ENCODE measurements at places on chromosomes 6 and 20.

GRCh38 chr20:24761220-24762065, 187.6 kb upstream of the CST7 start:
- no peak for DNase-seq

DNA sequence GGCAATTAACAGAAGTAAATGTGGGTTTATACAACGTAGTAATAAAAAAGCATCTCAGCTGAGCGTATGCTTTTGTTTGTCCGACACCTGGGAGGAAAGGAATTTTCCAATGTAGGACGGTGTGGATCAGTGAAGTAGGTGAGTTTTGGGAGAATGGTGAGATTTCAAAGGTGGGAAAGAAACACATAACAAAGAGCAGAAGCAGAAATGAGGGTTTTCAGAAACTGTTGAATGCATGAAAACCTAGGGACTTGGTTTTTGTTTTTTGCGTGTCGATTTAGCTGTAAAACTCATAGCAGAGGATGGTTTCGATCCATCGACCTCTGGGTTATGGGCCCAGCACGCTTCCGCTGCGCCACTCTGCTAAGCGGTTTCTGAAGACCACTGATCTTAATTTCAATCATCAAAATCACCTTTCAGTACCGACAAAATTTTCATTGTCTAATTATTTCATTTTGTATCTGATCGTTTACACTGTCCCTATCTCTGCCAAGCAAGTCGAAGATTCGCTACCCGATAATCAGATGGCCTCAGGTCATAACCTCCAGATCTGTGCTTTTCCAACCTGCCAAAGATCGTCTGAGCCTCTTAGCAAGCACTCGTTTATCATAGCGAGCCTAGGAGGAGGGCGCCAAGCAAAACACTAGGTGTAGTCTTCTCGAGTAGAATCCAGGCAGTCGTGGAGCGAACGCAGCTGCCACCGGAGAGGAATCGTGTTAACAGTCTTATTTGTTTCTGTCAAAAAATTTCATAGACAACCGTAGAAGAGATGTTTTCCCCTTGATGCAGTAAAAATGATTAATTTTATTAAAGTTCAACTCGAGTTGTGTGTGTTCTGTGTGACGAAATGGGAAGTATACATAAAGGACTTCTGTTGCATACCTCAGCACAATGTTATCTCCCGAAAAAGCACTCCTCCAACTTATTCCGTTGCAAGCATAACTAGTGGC, 20.9 kb upstream of the POM121L2 start:
- DNase-seq, result no peak

- DNase-seq, result no peak
These were observed 130.8 kb downstream of the SOBP start for GRCh38 chr6:107620732-107621131.

- no peak for DNase-seq
These were observed at the start of gene CCDC170 for GRCh38 chr6:151493804-151494234. Gene CCDC170, plus strand, starts transcription at chr6:151494017. Its CDS starts 112 bp downstream, at chr6:151494129.

GRCh38 chr6:55304747-55305146, 22.5 kb upstream of the GFRAL start:
- DNase-seq, result no peak

- DNase-seq, result no peak
These were observed 113.0 kb downstream of the SYCP2 start for GRCh38 chr20:59820204-59821041.

- no peak for DNase-seq
These were observed 168.9 kb upstream of the CENPW start for GRCh38 chr6:126170978-126171382.

GRCh38 chr6:14128012-14128411, 10.4 kb downstream of the CD83 start:
- no peak for DNase-seq

DNA sequence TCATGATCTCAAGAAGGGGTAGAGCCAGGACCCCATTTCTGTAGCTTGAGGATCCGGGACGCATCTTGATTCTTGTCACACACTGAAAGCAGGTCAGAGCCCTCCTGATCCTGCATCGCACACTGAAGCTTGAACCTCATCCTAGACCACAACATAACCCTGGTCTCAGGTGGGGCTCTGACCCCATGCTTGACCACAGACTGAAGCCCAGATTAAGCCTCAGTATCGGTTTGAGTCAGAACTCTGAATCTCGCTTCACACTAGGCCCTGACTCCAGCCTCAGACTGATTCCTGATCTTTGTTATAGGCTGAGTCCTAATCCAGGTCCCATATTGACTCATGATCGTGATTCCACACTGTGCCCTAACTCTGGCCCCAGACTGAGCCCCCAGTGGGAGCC, 8.5 kb upstream of the RSPO4 start:
- no peak for DNase-seq

DNA sequence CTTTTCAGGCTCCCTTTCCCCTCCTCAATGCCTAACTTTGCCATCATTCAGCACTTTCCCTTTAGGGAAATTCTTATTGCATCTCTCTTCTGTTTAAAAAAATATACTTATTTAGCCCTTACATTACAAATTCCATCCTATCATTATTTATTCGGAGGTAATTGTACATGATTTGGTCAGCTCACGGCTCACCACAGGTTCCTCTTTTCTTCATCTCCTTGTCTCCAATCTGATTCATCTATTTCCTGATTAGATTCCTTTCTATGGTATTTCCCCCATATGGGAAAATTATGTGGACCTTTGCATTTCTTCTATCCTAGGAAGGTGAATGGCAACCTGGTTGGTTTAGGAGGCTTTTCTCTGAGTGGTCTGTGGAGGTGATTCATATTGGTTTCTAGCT, 12.9 kb upstream of the EMILIN3 start:
- no peak for DNase-seq

DNA sequence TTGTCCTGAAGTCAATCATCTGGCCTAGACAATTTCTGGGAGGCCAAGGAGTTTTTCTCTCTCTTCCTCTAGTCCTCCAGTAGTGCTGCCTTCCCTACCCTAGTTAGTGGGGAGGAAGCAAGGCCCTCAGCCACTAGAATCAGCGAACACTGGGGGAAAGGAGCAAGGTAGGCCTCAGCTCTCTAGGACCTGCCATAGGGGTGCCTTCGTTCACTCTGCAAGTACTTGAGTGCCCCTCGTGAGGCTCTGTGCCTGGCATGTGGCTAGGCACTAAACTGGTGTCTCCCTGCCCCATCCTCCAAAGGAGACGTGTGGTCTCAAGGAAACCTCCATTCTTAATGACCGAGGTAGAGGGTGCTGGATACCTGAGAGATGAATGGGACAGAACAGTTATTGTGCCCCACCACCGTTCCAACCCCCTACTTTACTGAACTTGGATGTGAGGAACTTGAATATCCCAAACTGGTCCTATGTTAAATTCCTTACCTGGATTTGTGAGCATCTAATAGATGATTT, 1.1 kb downstream of the DEF6 start:
- DNase-seq, result no peak

- DNase-seq, result no peak
These were observed 16.9 kb upstream of the IL17F start for GRCh38 chr6:52261229-52261628.

DNA sequence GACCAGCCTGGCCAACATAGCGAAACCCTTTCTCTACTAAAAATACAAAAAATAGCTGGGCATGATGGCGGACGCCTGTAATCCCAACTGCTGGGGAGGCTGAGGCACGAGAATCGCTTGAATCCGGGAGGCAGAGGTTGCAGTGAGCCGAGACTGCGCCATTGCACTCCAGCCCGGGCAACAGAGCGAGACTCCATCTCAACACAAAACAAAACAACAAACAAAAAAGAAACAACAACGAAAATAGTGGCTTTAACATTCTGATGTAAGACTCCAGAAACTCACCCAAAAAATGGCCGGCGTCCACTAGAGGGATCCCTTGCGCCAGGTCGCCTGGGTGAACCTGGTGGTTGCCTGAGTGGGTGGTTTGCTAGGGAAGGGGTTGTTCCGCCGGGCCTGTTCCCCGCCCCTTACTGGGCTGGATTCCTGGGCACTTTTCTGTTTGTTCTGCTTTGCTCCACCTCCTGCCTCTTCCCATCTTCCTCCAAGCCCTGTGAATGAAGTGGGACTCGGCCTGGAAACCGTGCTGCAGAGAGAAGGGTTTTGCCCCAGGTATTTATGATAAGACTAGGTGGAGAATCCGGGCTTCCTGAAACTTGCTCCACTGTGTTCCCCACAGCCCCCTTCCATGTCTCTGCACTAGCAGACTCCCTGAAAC, 1.5 kb downstream of the PABPC1L start:
- DNase-seq, result no peak

- DNase-seq, result no peak
These were observed 3.8 kb upstream of the CITED2 start for GRCh38 chr6:139378226-139378625.

DNA sequence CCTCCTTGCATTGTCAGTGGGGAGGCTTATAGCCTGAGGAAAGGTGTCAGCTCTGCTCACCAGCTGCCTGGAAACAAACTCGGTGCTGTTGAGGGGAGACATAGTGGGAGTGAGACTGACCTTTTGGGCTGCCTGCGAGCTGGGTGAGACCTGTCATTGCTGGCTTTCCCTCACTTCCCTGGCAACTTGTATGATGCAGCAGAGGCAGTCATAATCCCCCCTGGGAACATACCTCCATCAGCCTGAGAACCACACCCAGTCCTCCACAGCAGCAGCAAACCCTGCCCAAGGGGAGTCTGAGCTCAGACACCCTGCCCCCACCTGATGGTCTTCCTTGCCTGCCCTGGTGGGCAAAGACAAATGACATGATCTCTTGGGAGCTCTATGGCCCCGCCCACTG, 521.2 kb upstream of the IMPG1 start:
- no peak for DNase-seq

GRCh38 chr6:156191895-156192294, 585.3 kb upstream of the ARID1B start:
- no peak for DNase-seq

DNA sequence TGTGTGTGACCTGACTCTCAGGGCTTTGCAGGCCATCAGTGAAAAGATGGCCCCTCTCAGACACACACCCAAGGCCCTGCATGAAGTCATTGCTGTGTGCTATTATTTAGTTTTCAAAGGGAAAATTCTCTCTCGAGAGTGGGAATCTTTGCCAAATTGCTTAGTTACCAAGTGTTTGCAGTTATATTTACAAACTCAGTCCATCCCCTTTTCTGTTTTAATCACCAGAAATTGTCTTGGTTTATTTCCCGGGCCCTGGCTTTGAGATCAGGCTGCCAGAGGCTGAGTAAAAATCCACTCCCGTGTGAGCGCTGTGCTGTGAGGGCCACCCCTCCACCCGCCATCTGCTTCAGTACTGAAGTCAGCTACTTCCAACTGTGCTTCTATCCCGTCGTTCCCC, 163.1 kb downstream of the SOD2 start:
- no peak for DNase-seq

- no peak for DNase-seq
These were observed 73.7 kb downstream of the EDN1 start for GRCh38 chr6:12363651-12364381.

- DNase-seq, result no peak
These were observed 219.7 kb downstream of the UNC5CL start for GRCh38 chr6:40819182-40819834.

GRCh38 chr6:16674801-16675392, 86.4 kb downstream of the ATXN1 start:
- DNase-seq, result no peak

DNA sequence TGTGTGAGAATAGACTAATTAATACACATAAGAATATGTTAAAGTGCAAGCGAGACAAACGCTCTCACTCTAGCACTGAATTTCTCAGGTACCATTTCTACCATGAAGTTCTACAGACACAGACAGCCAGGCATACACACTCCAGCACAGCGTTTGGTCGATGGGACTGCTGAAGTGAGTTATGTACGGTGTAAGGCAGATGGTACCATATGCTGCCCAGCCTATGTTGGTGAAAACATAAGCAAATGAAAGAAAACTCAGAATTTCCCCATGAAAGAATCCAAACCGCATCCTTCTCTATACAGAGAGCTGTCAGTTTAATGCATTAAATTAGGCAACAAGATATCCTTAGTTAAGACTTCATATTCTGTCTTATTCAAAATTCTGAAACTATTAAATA, 34.9 kb downstream of the AGPAT4 start:
- no peak for DNase-seq

DNA sequence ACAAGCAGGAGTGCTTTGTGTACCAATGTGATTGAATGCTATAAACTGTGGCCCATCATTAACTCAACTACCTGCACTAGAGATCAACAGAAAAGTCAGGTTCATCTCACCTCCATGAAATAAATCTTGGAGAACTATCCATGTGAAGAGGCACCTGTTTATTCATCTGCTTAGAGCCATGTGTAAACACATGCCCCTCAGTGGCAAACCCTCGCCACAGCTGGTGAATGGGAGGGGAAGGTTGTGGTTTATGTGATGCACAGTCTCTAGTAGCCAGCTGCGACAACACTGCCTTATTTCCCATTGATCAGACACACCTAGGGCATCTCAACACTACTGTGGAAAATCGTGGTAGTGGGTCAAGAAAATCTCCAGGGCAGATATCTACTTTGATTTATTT, 640.2 kb downstream of the PTPRT start:
- DNase-seq, result no peak

DNA sequence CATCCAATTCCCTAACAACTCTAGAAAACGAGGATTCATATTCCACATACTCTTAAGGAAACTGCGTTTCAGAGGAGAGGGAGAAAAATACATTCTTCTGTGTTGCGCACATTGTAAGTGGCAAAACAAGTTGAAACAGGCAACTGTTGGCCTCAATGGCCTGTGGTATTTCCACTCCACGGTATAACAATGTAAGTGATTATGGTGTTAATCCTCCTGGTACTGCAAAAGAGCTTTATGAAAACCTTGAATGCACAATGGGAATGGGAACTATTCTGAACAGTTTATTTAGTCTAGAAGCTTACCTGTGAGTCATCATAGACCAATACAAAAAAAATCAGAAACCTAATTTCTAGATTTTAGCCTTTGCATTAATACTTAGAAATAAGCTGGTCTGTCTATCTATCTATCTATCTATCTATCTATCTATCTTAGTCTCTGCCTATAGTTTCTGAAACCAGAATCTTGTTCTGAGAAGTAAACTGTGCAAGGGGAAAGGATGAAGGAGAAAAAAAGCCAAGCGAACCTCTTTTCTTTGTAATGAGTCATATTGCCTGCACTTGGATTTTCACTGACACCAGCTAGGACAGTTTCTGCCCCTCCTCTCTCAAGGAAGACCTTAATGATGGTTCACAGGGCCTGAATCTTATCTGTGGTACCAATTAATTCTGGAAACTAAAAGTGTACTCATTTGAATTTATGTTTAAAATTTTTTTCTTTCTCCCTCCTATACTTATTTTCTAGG, 101.5 kb downstream of the RNF144B start:
- no peak for DNase-seq

DNA sequence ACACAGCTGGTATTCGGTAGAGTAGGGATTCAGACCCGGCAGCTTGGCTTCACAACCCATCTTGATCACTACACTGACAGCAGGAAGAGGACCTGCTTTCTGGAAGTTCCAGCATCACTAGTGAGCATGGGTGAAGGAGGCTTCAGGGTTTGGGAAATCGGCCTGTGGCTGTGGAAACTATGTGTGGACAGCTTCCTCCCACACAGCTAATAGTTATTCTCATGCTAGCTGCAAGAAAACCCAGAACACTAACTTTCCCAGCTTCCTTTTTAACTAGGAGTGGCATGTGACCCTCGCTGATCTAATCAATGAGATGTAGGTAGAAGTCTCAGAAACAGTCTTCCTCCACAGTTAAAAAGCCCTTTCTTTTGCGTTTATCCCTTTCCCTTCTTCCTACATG, 36.3 kb upstream of the SIRPA start:
- DNase-seq, result no peak

- no peak for DNase-seq
These were observed 10.9 kb upstream of the CGA start for GRCh38 chr6:87105823-87106222.

All from NCI-H2081 treated with DMSO at 0.1 percent for 48 hours (cell line).